Activated T-cell treated with anti-CD3 and anti-CD28 coated beads for 24 hours (primary cell): ENCODE measurements at places on chromosomes 1 and 21.

- DNase-seq: no peak
These were observed 45.5 kb upstream of the TACSTD2 start for GRCh38 chr1:58622571-58622970.

- no peak for DNase-seq
These were observed 494.7 kb downstream of the SMYD3 start for GRCh38 chr1:246012341-246012740.

GRCh38 chr1:111223126-111223685, 4.3 kb upstream of the CHI3L2 start:
- DNase-seq: no peak

DNA sequence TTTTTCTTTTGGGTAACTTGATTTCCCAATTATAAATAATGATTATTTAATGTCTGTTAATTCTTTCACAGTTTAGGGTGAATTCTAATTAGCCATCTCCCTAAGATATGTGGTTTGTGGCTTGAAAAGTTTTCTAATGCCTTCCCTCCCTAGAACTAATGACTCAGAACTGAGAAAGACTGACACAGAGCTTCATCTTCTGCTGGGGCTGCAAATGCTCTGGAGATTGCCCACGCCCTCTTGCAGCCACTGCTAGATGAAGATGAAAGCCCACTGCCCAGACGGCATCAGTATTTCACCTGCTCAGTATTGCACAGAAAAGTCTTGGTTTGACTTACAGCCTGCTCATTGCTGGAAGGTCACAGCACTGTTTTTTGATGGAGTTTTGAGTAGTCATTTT, 101.5 kb downstream of the ST6GALNAC3 start:
- peak; percentile 29 for DNase-seq

DNA sequence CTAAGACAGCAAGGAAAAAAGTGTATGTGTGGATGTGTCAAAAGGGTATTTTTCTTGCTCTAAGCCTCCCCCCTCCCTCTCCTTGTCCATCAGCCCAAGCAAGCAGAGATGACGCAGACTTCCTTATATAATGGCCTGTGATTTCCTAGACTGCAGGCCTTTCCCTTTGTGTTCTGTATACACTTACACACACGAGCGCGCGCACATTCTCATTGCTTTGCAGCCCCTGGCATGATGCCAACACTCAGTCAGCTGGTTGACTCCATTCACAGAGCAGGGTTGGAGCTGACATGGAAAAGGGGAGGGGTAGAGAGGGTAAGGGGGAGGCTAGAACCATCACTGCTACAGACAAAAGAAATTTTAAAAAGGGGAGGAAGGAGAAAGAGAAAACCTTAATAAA, 41.8 kb downstream of the GATAD2B start:
- DNase-seq: peak; percentile 2

DNA sequence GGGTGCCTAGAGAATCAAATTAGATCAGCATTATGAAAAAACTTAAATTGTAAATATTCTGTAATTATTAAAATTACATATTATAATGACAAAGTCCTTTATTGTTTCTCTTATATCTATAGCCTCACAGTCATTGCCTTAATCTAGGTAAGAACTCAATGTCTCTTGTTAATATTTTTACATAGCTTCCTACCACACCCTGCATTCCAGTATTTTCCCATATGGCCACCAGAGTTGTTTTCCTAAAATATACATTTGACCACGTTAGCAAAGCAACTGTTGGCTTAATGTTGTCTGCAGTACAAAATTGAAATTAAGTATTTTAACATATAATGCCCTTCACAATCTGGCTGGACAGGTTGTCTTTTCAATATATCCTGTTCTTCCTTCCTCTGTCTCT, 230.3 kb downstream of the DNAH14 start:
- DNase-seq: no peak

DNA sequence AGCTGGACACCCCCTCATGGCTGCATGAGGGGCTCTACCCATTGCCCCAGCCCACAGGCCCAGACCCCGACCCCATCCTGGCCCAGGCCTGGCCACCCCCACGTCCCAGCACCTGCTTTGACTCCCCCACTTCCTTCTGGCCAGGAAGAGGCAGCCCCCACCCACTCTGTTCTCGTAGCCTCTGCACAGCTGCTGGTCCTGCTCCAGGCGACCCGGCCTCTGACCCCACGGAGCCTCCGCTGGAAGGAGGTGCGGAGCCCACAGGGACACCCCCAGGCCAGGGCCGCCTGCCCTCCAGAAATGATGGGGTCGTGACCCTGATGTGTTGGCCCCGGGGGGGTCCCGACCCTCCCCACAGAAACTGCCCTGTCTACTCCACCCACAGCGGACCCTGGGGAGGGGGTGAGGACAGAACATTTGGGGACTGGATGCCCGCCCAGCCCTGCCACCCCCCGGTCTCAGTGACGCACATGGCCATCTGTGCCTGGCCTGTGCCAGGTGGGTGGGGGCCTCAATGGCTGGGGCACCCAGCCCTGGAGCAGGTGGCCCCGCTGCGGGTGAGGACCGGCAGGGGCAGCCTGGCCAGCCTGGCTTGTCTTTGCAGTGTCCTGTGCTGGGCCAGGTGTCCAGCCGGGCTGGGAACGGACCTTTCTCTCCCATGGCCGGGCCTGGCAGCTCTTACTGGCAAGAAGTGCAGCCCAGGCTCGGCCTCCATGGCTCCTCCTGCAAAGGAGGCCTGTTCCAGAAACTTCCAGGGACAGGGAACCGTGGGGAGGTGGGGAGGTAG, 78.6 kb downstream of the MORN1 start:
- DNase-seq: no peak

- no peak for DNase-seq
These were observed 7.2 kb downstream of the KISS1 start for GRCh38 chr1:204188959-204189639.

- no peak for DNase-seq
These were observed 17.4 kb upstream of the NBPF1 start for GRCh38 chr1:16630661-16631247.
